ENCODE measurements at places on chromosomes 11 and 22.

- no peak for DNase-seq
Observed at GRCh38 chr11:10308201-10308954, 3.5 kb downstream of the ADM start.

- peak; percentile 28 for DNase-seq
Observed at GRCh38 chr22:23500508-23501260, 79.4 kb downstream of the IGLL1 start.

DNA sequence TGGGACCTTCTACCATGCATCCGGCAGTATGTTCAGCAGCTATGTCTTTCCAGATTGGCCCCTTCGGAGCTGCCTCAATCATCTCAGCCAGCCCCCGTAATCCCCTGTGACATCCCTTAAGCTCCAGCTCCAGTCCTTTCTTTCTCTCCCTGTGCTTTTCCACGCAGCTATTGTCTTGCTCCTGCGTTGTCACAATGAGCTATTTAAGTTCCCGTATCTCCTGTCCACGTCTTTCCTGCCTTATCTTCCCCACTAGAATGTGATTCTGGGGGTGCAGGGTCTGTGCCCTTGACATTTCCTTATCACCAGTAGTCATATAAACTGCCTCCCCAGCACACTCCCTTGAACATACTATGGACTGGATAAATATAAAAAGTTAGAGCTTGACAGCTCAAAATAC lies 5.1 kb upstream of the ETS1 start:
- no peak for DNase-seq

DNA sequence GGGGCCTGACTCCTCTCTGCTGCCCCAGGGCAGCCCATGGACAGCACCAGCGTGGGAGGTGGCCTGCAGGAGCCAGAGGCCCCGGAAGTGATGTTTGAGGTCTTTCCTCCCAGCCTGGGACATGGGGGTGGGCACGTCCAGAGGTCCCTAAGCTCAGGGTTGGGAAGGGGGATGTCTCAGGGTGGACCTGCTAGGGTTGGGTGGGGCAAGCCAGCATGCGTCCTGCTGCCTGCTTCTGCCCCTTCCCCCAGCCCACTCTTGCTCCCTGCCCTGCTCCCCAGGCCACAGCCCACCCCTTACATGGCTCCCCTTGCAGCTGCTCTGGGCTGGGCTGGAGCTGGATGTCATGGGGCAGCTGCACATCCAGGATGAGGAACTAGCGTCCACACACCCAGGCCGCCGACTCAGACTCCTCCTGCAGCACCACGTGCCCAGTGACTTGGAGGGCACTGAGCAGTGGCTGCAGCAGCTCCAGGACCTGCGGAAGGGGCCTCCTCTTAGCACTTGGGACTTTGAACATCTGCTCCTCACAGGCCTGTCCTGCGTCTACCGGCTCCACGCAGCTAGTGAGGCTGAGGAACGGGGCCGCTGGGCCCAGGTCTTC lies 1.3 kb downstream of the FAM180B start:
- peak; percentile 81 for DNase-seq

- DNase-seq, result peak; percentile 48
Observed at GRCh38 chr22:23062616-23063538, 7.4 kb upstream of the GNAZ start.

Data from tibial artery (tissue), 4 donors.